ENCODE measurements at places on chromosomes 5 and 9.
A peak's percentile ranks its signal among the peaks of the same experiment; 100 is the strongest.

DNA sequence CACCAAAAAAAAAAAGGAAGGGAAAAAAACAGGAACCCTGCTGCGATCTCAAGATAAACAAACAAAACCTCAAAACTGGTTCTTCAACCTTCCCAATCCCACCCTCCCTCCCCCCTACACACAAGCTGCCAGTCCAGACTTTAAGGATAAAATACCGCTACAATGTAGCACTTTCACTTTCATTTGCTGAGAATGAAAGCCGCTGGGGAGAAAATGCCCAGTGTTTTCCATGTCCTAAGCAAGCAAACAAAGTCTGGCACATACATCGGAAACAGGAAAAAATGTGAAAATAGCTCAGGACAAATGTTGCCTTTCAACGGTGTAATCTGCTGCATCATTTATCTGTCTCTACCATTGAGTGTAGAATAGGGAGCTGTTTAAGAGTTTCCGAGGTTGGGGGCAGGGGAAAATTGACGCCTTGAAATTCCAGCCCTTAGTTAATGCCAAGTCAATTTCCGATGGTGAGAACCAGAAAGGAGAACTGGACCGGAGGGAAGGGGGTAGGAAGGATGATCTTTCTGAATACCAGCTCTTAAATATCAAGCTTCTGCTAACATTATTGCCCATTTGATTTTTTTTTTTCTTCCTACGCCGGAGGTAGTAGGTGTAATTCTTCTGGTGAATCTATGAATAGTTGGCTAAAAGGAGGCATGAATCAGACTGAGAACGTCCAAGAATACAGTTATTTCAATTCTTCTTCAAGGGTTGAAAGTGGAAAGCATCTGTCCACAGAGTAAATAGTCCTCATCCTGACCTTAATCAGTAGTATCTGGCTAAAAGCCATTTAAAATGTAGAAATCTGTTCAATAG is 1.2 kb upstream of the ADAMTS6 start:
- DNase-seq: no peak

DNA sequence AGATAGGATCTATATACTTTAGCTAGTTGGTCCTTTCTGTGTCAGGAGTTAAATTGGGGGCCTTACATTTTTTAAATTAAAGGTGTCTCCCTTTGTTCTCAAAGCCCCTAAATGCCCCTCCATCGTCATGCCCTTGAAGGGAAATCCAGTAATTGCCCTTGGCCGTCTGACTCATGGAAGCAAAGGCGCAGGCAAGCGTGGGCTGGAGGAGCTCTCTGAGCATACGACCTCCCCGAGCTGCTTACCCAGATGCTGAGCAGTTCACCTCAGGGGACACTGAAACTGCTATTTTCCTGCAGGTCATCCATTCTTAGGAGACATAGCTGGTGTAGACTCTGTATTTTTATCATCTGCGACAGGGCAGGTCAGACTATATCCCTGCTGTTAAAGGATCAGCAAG is 23.0 kb downstream of the PCSK1 start:
- DNase-seq: no peak

DNA sequence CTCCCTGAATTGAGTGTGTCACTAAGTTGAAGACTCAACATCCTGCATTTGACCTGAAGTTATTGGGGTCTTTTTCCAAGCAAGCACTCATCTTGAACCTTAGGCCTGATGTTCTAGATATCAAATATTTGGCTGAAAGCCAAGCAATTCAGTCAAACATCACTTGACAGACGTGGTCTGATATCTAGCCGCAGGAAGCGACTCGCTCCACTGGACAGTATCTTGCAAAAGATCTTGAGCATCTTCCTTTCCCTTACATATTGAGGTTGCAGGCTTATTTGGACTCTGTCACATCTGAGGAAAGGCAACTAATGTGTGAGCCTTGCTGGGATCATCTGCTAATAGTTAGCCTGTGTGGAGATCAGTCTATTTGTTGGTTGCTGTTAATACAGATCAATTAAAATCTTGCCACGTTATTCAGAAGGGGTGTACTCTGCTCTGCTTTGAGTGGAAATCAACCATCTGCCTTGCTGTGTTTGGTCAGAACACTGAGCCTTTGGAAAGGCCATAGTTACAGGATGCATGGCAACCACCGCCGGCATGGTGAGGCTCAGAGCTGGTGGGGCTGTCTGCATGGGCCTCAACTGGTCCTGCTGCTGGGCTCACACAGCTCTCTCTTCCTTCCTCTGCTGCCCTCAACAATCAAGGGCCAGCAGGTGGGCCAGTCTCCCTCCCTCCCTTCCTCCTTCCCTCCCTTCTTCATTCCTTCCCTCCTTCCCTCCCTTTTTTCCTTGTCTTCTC is 166.9 kb upstream of the KLF9 start:
- no peak for DNase-seq

GRCh38 chr5:134550271-134551214 is 25.1 kb downstream of the JADE2 start:
- DNase-seq: no peak

- no peak for DNase-seq
Measured at GRCh38 chr9:77829420-77829819, 181.3 kb upstream of the GNA14 start.

DNA sequence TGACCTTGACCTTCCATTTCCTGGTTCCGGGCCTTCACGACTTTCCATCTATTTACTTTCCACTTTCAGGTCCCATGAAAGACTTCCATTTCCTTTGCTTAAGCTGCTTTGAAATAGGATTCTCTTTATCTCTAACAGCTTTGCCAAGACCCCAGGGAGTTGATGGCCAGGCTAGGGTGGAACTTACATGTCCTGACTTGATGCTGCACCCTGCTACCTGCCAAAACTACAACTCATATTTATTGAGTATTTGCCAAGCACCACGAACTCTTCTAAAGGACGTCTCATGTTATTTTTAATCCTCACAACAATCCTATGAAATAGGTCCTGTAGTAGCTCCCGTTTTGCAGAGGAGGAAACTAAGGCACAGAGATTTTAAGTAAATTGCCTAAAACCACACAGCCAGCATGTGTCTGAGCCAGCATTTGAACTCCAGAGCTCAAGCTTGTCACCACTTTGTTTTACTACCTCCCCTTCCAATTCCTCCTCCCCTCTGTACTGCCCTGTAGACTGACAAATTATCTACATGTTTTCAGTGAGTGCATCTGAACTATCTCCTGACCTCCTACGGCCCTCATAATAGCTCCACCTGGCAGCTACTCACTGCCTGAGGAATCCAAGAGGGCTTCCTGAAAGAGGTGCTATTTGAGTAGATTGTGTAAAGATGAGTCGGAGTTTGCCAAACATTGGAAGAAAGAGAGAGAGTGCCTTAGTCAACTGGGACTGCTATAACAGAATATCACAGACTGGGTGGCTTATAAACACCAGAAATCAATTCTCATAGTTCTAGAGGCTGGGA is 38.4 kb upstream of the SMIM23 start:
- no peak for DNase-seq

DNA sequence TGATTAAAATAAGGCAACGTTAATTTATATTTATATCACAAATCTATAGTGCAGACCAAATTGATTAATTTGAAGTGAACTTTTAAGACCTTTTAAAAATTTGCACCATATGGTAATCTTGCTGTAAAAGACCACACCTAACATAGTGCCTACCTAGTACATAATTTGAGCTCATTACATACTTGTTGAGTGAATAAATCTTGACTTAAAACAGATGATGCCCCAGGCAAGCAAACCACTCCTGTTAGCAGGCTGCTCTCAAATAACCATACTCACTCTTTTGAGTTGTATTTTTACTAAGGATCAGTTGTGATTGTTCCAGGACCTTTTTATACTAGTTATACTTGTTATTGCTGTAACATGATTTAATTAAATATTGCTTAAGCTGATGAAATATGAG is 27.2 kb downstream of the CMYA5 start:
- no peak for DNase-seq

DNA sequence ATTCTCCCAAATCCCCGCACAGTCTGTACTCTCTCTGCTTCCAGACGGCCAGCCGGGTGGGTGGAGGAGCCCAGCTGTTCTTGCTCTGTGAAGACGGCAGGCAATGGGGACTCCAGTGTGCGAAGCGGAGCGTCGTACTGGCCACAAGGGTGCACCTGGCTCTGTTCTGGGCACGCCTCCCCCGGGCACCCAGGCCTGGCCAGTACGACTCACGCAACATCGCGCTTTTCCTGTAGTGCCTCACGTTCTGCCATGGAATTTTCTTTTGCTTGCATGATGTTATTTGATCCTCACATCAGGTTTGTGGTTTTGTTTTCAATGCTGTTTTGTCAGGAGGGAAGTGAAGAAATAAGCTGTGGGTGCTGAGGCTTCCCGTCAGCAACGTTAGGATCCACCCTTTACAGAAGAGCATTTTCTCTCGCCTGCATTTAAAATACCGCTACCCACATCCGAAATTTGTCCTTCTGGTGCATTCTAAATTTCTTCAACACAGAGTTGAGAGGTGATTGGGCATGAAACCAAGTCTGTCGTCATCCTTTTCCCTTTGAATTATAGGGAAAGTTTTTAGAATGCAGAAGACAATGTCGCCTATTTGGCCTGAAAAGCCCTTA is 311.7 kb downstream of the TRIM36 start:
- DNase-seq: no peak

- no peak for DNase-seq
Measured at GRCh38 chr9:23543419-23543818, 282.6 kb downstream of the ELAVL2 start.

- DNase-seq: no peak
Measured at GRCh38 chr9:73182928-73183327, 31.3 kb downstream of the ANXA1 start.

DNA sequence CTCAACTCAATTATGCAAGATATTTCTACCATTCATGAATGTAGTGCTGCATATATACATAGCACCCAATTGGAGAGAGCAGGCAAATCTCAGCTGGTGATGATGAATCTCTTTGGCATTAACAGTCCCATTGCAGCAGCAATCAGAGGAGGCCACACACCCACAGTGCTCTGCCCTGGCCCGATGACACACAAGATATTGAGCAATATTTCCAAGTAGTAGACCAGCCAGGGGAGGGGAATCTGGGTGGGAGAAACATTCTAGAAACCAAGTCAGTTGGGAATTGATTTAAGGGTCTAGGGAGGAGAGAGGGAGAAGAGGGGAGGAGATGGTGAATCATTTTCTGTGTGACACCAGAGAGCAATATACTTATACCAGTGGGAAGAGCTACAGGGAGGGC is 14.9 kb upstream of the C5orf63 start:
- DNase-seq: no peak

DNA sequence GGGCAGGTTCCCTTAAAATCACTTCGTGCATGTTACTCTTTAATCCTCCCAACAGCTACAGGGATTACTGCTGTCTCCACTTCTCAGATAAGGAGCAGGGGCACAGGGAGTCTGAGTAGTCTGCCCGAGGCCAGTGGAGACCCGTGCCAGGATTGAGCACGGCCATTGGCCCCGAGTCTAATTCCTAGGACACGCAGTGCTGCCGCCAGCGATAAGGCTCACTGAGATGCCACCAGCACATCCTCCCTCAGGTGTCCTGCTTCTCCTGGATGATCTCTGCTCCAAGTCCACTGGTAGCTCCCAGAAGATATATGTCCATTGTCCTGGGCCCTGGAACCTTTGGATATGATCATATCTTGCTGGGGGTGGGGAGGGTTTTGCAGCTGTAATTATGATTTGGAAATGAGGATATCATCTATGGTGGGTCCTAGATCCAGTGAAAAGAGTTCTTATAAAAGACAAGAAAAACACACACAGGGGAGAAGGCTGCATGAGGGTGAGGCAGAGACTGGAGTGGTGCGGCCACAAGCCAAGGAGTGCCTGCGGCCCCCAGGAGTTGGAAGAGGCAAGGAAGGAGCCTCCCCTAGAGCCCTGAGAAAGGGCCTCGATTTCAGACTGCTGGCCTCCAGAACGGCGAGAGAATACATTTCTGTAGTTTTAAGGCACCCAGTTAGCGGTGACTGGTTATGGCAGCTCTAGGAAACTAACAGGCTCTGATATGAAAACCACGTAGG is 19.4 kb upstream of the MED10 start:
- DNase-seq: no peak

- DNase-seq: no peak
Measured at GRCh38 chr9:109919736-109920408, 139.9 kb downstream of the PALM2AKAP2 start.

- DNase-seq: no peak
Measured at GRCh38 chr5:150301901-150302300, 804 bp downstream of the ARSI start.

- no peak for DNase-seq
Measured at GRCh38 chr5:173646692-173647091, 30.2 kb upstream of the BOD1 start.

- no peak for DNase-seq
Measured at GRCh38 chr5:60436518-60436917, 263.4 kb downstream of the DEPDC1B start.

DNA sequence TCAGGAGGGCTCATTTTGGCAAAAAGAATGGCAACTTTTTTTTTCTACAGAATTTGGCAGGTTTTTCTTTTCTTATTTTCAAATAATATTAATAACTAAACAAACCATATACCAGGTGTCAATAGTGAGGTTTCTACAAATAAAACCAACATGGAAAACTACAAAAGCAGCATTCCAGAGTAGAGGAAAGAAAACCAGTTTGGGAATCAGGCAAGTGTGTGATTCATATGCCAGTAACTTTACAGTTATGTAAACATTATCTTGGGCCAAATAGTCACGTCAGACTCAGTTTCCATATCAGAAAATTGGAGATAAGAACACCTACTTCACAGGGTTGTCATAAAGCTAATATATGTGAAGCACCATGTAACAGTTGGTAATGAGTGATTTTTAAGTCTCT is 51.7 kb downstream of the FBXW11 start:
- DNase-seq: no peak

GRCh38 chr5:86951761-86952160 is 315.9 kb upstream of the RASA1 start:
- DNase-seq: no peak

- DNase-seq: no peak
Measured at GRCh38 chr5:172661526-172661925, 20.5 kb downstream of the NEURL1B start.

DNA sequence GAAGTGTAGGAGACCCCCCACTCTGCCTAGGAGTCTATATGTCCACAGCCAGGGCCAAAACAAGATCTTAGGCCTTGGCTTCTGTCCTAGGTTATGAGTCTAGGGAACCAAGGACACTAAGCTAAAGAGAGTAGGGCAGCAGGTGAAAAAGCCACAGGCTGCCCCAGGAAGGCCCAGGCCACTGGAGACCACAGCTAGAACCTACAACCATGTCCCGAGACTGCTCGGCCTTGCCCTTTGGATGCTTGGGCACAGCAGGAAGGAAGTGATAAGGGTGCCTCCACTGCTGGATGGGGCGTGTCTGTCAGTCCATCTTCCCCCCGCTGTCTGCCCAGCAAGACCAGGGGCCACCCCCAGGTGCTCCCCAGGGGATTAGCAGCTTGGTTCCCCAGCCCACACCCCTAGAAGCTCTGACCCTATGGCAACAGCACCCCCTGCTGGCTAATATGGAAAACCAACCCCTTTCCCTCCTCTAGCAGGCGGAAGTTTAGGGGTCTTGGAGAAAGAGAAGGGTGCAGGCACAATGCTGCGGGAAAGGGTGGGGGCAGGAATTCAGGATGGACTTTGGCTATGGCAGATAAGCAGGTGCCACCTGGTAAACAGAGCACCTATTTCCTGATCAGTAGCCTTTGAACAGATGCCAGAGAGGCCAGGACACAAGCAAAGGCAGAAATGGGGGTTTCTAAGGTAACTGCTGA is 10.5 kb upstream of the IRF1 start:
- peak; percentile 57 for DNase-seq

GRCh38 chr5:92886751-92887150 is 694.3 kb downstream of the NR2F1-AS1 start:
- DNase-seq: no peak

All from stimulated activated CD8-positive, alpha-beta memory T cell treated with anti-CD3 and anti-CD28 coated beads, Interleukin-4, amount 100 ng/mL, for 24 hours (primary cell).